ENCODE measurements at places on chromosomes 2 and 18. TPM values are rescaled to one million over a fixed set of nuclear protein-coding genes. Genes with fewer than 3 reads are reported as not detected.

REV1 gene
- 47.7 TPM for total RNA-seq

MAP2 gene
- 57.1 TPM for total RNA-seq

SERTAD2 gene
- total RNA-seq = 15.2 TPM

MAP3K19 gene
- not detected for total RNA-seq

ST8SIA3 gene
- total RNA-seq = 0.06 TPM

PGAP1 gene
- total RNA-seq = 3.7 TPM

EIF2AK2 gene
- 28.4 TPM for total RNA-seq

ERMN gene
- total RNA-seq = not detected

GALNT14 gene
- total RNA-seq = 1.0 TPM

CTAGE1 gene
- not detected for total RNA-seq

DNAJC5G gene
- total RNA-seq = not detected

HRH4 gene
- total RNA-seq = 0.50 TPM

CTNNA2 gene
- 1.5 TPM for total RNA-seq

ITPRIPL1 gene
- total RNA-seq = 1.2 TPM

NDUFAF7 gene
- total RNA-seq = 12.3 TPM

SERPINB13 gene
- total RNA-seq = not detected

RABL2A gene
- total RNA-seq = 10.9 TPM

C2orf66 gene
- not detected for total RNA-seq

SERPINB12 gene
- total RNA-seq = not detected

CRACDL gene
- 2.2 TPM for total RNA-seq

MATN3 gene
- 1.3 TPM for total RNA-seq

COL3A1 gene
- 200 TPM for total RNA-seq

HMSD gene
- total RNA-seq = not detected

ARMC9 gene
- total RNA-seq = 119 TPM

SLC19A3 gene
- 0.42 TPM for total RNA-seq

SNORC gene
- total RNA-seq = 0.75 TPM

EHD3 gene
- total RNA-seq = 3.8 TPM

SERPINB2 gene
- 24.5 TPM for total RNA-seq

LRP1B gene
- total RNA-seq = 0.66 TPM

GRB14 gene
- total RNA-seq = 3.3 TPM

FBLN7 gene
- total RNA-seq = 1.1 TPM

All from esophagus muscularis mucosa (tissue), 4 donors.